ENCODE measurements at places on chromosomes 6 and 20.

DNA sequence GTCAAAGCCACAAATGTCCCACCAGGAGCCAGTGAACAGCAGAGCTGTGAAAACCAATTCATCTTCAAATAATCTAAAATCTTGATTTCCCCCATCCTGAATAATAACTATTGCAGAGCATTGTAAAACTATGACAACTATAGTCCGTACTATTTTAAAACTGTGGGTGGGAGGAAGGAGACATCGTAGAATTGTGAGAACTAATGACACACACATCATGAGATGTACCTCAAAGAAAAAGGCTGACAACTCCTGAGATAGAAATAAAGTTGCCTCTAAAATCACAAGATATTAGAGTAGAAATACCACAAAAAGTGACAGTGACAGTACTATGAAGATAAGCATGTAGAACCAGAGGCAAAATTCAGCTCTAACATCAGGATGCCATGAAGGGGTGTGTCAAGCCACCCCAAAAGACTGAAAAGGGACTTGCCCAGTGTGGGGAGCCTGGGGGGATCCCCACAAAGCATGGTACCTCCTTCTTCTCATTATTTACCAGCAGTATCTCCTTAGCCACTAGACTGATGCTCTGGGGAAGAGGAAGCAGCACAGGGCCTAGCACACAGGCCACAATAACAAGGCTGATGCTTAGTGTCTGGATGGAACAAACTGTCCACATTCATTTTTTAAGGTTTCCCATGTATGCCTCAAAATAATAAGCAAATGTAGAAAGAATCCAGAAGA, 13.4 kb downstream of the NAPB start:
- no peak for DNase-seq

GRCh38 chr20:60071965-60072364, 113.7 kb downstream of the CDH26 start:
- DNase-seq = no peak

- no peak for DNase-seq
These were observed 505.0 kb downstream of the PRKN start for GRCh38 chr6:162222521-162222920.

- no peak for DNase-seq
These were observed 27.2 kb downstream of the ACSS1 start for GRCh38 chr20:25030649-25031207.

DNA sequence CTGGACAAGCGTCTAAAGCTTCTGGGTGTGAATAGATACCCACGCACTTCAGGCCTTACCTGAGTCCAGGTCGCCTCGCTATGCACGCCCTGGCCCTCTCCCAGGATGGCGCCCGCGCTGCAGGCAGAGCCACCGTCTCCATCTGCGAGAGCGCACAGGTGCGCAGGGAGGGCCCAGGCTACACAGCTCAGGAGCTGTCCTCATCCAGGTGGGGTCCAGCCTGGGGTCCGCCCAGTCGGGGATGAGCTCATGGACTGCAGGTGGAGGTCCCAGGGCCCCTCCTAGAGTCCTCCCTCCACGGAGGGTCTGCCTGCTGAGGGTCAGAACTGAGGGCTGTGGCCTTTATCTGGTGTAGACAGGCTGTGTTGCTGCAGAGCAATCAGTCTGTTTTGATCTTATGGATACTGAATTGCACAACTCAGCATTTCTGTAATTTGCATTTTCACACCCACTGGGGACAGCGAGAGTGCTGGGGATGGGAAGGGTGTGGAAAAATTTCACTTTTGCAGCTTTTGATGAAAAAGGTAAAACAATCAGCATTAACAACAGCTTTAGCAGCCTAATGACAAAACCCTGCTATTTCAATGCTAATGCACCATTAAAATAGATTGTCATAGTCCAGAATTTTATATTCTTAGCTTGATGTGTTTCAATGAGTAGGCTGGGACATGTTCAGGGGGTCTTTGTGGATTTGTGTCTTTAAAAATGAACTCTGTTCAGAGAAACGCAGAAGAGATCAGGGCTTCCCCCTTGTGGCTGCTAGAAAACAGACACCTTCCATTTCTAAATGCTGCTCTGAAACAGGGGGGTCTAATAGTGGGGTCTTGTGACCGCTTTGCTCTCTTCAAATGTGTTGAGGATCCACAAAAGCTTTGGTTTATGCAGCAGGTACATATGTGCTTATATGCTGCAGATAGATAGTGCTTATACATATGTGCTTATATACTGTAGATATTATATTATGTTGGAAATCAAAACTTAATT, 77.8 kb upstream of the PHACTR3 start:
- no peak for DNase-seq

DNA sequence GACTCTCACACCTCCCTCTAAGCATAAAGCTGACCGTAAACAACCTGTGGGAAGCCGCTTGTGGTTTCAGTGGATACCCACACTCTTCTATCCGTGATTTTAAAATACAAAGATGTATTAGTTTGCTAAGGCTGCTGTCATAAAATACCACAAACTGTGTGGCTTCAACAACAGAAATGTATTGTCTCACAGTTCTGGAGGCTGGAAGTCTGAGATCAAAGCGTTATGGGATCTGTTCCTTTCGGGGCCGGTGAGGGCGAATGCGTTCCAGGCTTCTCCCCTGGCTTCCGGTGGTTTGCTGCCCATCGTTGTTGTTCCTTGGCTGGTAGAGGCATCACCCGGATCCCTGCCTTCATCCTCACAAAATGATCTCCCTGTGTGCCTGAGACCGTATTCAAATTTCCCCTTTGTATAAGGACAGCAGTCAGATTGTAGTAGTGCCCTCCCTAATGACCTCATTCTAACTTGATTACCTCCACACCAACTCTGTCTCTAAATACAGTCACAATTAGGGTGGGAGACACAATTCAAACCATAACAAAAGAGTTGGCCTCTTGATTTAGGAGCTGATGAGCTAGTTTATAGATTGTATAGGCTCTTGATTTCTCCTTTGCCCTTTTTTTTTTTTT, 210.6 kb upstream of the SOX4 start:
- DNase-seq = no peak

DNA sequence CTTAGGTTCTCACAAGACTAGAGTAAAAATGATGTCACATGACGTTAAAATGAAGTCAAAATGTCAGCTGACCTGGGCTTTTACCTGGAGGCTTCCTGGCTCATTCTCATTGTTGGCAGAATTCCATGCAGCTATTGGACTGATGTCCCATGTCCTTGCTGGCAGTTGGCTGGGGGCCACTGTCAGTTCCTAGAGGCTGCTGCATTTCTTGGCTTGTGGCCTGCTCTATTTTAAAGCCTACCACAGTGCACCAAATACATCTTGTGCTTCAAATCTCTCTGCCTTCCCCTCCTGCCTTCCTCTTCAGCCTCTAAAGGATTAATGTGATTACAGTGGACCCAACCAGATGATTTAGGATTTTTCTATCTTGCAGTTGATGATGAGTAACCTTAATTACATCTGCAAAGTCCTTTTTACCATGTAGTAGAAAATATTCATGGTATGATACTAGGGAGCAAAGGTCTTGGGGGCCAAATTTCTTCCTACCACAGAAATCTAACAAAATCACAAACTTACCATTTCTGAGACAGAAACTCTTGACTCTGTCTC, 81.9 kb downstream of the FIG4 start:
- no peak for DNase-seq

GRCh38 chr20:36271639-36272546, 34.2 kb upstream of the DLGAP4 start:
- no peak for DNase-seq

GRCh38 chr6:42766163-42766670, 15.6 kb upstream of the BICRAL start:
- no peak for DNase-seq

DNA sequence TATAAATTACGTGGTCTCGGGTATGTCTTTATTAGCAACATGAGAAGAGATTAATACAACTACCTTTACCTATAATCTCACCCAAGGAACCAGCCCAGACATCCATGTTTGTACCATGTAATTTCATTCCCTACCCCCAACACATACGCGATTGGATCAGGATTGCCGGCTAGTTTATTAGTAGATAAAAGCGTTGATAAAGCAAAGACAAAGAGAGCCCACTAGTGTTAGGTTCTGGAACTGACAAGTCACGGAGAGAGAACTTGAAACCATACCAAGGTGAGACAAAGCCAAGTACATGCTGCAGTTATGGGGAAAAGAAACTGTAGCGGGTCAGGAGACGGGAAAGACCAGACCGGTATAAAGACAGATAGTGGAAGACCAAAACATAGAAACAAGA, 37.4 kb upstream of the FAM135A start:
- DNase-seq = no peak

Data from pulmonary artery endothelial cell (primary cell).